Mammary epithelial cell (primary cell): ENCODE measurements at places on chromosomes 4 and X.

DNA sequence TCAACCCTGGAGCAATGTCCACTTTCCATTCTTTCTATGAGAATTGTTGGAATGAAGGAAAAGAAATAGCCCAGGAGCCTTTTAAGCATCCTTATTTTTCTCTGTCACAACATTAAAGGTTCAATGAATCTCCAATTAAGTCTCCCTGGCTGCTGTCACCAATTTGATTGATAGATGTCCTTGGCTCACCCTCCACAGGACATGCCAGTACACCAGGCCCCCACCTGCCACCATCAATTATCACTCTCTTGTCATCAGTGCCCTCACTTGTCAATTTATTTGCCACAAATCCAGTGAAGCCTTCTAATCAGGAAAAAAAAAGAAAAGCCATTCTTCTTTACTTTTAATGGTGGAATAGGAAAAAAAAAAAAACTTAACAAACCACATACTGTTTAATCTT lies 453.6 kb downstream of the CENPC start:
- DNase-seq, result no peak

DNA sequence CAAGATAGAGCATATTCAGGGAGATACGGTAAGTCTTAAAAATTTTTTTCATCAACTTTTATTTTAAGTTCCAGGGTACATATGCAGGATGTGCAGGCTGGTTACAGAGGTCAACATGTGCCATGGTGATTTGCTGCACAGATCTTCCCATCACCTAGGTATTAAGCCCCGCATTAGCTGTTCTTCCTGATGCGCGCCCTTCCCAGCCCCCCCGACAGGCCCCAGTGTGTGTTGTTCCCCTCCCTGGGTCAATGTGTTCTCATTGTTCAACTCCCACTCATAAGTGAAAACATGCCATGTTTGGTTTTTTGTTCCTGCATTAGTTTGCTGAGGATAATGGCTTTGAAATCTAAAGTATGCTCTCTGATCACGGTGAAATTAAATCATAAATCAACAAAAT lies 64.2 kb downstream of the HPRT1 start:
- no peak for DNase-seq

- no peak for DNase-seq
Observed at GRCh38 chrX:103737696-103738095, 27.0 kb downstream of the TMEM31 start.

DNA sequence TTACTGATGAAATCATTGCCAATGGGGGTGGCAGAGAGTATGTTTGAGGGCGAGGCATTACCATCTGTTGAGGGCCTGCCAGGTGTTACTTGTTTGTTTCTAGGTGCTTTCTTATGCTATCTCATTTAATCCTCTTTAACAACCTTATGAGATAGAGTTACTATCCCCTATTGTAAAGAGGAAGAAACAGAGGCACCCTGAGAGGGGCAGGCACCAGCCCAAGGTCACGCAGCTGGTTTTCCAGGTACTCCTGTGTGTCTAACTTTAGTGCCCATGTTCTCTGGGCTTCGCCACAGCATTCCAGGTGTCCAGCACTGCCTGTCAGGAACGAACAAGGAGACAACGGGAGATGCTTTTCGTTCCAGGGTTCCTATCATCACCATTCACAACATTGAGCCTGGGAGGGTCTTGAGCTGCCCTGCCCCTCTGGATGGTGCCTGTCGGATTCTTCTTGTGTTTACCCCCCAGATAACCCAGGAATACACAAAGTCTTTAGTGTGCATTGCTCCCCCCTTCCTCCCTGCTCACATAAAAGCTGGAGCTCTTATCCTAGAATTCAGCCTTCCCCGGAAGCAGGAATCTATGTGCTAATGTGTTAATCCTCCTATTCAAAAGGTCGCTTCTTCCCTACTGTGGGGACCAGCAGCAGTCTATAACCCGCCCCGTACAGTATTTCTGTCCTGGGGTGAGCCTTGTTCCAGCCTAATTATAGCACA lies 24.9 kb upstream of the GPC4 start:
- DNase-seq, result no peak

GRCh38 chr4:76582074-76582816 lies 147.2 kb downstream of the SHROOM3 start:
- no peak for DNase-seq

DNA sequence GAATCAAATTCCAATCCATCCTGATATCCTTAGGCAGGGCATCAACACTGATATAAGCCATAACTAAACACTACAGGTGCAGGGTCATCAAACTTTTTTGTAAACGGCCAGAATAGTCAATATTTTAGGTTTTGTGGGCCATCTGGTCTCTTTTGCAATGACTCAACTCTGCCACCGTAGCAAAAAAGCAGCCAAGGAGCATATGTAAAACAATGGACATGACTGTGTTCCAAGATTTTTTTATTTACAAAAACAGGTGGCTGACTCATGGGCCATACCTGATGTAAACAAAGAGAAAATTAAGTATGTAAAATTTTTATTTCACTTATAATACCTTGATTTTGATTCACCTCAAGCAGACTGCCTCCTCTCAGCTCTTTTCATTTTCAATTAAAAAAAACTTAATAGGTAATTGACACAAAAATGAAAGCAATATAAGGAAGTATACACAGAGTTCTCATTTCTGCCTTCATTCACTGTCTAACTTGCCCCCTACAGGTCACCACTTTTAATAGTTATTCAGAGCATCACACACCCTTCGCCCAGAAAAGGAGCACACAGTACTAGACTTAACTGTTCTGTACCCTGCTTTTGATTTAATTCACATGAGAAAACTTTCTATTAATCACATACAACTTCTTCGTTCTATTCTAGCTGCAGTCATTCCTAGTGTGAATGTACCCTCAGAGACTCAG lies 35.3 kb upstream of the GPM6B start:
- DNase-seq, result no peak

DNA sequence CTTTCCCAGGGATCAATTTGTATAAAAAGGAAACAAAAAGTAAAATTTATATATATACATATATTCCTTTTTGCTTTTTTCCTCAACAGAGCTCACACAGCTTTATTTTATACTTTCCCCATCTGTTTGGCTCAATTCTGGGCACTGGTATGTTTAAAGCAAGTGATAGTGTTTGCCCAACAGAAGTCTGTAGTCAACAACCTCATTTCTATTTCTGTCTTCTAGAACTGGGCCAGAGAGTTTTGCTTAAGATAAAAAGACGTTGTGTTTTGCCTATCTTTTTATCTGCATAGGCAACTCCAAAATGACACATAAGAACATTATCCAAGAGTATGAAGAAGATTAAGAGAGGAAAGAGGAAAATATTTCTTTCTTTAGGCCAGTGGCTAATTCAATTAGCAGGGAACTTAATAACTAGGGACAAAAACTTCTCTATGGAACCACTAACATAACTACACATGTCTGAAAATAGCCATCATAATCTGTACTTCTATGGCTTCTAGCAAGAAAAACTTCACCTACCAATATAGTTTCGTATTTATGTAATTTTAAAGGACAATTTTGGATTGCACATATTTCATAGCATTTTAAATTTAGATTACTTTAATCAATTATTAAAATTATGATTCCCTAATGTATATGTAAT lies 1300.5 kb downstream of the ARAP2 start:
- DNase-seq, result no peak

GRCh38 chr4:96170198-96170597 lies 330.3 kb downstream of the PDHA2 start:
- no peak for DNase-seq

- DNase-seq, result no peak
Observed at GRCh38 chrX:994780-995179, 217.7 kb downstream of the CRLF2 start.

DNA sequence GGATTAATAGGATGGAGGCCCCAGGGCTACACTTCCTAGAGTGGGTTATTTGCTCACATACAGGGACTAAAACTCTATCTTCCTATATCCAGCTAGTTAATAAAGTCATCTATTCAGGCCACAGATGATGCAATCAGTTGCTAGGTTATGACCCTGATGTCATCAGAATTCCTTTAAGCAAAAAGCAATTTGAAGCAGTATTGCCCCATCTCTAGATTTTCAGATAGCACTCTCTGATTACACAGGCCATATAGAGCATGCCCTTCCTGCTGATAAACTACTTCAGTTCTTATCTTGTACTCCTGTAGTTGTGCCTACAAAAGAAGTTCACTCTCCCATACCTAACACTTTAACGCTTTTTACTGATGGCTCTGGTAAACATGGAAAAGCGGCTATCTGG lies 84.8 kb downstream of the TMEM144 start:
- DNase-seq, result no peak

DNA sequence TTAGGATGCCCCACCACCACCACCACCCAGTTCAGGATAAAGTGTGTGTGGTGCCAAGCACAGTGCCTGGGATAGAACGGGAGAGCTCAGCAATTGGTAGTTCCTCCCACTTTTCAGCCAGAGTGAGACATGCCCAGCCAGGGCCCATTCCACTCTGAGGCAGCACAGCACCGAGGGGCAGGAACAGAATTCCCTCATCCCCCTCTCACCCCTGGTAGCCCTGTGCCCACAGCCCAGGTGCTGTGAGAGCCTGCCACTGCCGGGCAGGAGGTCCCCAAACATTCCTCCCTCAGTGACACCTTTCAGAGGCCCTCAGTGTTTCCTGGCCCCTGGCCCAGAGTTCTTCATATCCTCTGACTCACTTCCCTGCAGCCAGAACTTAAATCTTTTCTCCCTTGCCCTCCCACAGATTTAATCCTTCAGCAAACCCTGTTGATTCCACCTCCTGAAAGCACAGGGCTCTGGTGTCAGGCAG lies 8.1 kb downstream of the RIPPLY1 start:
- DNase-seq, result peak; percentile 73

DNA sequence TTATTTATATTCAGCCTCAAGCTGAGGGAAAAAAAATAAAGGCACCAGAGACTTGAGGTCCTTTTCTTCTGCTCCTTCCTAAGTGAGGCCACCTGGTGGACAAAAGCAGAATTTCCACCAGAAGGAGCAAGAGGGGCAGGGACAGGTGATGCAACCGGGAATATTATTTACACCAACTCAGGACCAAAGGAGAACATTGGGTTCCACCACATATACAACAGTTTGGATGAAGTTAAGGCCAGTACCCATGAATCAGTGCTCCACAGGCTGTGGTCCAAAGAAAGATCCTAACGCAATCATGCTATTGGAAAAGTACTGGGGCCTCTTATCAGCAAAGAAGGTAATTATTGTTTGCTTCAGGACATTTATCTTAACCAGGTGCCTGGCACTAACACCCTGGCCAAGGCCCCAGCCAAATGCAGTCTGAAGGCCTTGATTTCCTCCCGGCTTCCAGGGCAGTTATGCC lies 57.4 kb downstream of the TSC22D3 start:
- DNase-seq, result peak; percentile 69

- no peak for DNase-seq
Observed at GRCh38 chr4:92516450-92516849, 212.7 kb downstream of the GRID2 start.

- DNase-seq, result no peak
Observed at GRCh38 chr4:93394545-93395081, 433.9 kb upstream of the ATOH1 start.

DNA sequence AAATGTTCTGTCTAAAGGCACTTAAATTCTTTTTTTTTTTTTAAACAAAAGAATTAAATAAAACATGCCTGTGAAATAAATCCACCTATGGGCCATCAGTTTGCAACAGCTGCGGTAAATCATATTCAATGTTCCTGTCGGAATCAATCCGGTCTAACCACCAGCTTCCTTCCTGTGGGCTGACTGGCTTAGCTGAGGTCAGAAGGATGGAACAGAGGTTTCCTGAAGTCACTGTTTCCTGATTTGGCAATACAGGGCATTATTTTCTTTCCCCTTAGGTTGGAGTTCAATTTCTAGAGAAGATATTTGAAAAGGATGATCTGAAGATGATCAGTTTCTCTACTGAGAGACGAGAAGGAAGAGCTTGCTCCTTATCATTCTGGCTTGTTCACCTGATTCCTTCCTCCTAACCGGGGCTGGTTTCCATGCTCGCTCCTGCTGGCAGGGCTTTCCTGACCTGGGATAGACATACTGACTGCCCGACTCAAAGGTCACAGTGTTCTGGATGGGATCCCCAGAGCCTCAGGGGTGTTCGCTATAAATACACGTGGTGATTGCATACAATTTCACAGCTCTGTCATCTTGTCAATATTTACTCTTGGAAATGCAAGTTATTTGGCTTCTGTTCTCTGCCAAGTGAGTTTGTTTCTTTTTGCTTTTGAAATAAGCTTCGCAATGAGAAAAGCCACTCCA lies 21.7 kb downstream of the PDLIM3 start:
- DNase-seq, result no peak

- DNase-seq, result no peak
Observed at GRCh38 chr4:94253036-94253435, 45.4 kb downstream of the SMARCAD1 start.

DNA sequence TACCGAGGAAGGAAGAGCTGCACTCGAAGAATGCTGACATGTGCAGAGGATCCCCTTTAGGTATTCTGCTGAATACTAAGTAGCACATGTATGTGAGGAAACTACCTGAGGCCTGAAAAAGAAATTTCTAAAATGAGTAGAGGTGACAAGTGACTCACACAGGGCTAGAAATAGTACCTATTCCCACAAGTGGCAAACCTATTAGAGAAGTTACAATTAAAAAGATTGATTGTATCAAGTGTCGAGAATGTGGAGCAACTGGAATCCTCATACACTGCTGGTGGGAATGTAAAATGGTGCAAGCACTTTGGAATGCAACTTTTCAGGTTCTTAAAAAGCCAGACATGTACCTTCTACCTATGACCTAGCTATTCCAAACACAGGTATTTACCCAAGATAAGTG lies 47.4 kb downstream of the CCSER1 start:
- DNase-seq, result peak; percentile 78

- no peak for DNase-seq
Observed at GRCh38 chrX:24479924-24480323, 14.8 kb downstream of the PDK3 start.

- DNase-seq, result no peak
Observed at GRCh38 chrX:24166078-24166477, 16.5 kb downstream of the ZFX start.

DNA sequence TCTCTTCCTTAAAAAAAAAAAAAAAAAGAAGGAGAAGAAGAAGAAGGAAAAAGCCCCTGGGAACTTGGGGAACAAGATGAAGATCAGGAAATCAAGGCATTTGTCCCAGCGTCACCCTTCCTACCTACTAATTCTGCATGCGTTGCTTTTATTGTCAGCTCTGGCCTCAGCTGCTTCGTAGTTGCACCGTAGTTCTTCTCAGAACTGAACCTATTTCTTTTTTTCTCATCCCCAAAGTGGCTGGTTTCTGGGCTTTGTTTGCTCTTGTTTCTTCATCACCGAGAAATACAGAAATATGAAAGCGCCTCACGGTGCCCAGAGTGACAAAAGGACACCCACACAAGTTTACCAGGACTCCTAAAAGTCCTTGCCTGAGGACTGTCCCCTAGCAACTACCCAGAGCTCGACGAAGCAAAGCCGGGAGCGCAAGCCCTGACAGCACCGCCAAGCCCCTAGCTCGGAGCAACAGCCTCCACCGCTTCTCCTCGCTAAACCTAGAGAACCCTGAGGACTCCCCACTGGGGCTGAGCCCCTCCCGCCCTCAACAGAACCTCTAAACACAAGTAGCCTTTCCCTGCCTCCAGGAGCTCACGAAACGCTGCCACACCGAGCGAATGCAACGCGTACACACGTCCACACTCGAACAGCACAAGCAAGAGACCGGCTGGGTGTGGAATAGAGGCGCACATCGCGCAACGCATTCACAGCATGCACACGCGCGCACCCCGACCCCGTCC lies 710 bp downstream of the PRKG2 start:
- DNase-seq, result peak; percentile 41

- DNase-seq, result no peak
Observed at GRCh38 chrX:13569479-13570260, at the start of gene EGFL6. Gene EGFL6 (plus strand): TSS chrX:13569601. CDS start chrX:13569862, 261 bp downstream.
